ENCODE measurements at places on chromosomes 3 and 15.

- DNase-seq, result peak; percentile 64
Observed at GRCh38 chr15:81480645-81481053, 106.6 kb upstream of the TMC3 start.

- no peak for DNase-seq
Observed at GRCh38 chr3:57234613-57235575, 7.4 kb downstream of the APPL1 start.

- DNase-seq, result peak; percentile 21
Observed at GRCh38 chr15:76930831-76931396, 635 bp upstream of the RCN2 start.

DNA sequence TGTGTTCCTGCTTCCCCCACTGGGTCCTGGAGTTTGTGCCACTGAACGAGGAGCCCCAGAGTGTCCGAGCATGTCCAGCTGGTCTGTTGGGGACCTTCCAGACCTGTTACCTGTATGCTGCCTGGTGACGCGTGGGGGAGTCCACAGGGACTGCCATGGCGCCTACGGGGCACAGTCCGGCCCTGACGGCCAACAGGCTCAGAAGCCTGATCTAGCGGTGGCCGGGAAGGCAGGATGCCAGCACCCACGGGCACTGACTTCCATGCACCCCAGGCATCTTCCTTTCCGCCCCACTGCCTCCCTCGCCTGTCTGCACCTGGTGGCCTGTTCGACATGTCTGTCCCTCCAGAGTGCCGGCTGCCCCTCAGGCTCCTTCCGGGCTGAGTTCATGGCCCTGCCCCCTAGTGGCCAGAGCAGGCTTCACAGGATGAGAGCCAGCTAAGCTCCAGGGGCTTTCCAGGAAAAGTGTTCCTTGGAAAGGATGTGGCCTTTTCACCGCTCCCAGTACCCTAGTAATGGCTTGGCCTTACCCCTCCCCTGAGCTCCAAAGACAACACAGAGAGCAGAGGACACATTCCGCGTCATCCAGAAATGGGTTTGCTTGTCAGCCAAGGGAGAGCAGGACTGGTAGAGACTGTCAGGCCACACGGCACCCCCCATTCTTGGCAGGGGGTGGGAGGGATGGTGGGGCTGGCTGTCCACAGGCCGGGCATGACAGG, 35.7 kb downstream of the NGRN start:
- DNase-seq, result peak; percentile 60

DNA sequence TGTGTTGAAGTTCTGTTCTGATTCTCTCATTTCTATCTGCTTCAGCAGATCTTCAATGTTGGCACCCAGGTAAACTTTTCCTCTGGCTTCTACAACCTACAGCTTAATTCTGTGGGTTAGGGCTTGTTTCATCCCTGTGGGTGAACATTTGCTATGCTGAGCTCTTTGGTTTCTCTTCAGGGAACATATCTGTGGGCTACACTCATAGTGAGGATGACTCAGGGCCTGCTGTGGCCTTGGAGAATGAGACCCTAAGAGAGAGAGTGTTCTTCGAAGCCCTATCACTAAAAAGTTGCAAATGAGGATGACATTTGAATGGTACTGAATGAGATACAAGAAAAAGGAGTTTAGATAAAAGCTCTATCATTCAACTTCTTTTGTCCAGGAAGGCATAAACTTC, 346.2 kb upstream of the CBLB start:
- no peak for DNase-seq

DNA sequence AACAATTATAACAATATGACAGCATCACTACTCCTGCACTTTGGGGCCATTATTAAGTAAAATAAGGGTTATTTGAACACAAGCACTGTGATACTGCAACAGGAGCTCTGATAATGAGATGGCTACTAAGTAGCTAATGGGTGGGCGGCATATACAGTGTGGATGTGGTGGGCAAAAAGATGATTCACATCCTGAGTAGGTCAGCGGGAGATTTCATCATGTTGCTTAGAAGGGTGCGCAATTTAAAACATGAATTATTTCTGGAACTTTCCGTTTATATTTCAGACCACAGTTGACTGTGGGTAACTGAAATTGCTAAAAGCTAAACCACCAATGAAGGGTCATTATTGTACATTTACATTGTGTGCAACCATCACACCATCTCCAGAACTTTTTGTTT, 42.3 kb downstream of the FBXO22 start:
- DNase-seq, result no peak

DNA sequence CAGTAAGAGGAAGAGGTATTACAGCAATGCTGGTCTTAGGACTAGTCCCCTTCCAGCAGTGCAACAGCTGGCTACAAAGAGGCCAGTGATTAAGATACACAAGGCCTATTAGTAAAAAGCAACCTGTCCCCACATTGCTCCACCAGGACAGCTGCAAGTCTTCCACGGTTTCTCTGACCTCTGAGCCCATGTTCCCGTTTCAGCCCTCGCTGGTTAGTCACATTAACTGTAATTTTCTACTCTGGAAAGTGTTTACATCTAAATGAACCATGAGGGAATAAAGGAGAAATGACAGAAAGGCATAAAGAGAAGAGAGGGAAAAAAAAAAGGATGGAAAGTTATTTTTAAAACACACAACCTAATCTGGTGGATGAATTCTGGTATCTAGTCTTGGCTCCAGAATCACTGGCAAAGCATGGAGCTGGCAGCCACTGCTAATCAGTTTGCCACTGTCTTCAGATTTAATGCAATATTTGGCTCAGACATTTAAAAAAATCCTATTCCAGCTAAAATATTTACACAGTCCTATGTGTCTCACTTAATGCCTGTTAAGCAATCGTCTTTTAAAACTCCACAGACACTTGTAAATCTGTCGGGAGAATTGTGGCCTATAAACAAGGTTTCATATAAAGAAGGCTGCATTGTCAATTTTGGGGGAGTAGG, 154.9 kb downstream of the GREM1 start:
- no peak for DNase-seq

DNA sequence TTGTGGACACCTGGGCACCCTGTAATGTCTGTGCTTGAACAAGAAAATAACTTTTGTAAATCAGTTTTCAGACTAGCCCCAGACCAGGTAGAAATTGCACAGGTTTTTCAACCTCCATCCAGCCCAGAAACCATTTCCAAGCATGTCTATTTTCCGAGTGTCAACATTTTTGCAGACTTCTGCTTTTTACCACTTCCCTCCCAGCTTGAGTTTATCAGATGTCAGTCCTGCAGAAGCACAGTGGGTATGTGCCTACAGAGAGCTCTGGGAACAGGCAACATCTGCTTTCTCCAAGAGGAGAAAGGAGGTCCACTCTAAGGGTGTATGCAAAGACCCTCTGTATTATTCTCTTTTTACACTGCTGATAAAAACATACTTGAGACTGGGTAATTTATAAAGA, 83.9 kb downstream of the LRRK1 start:
- DNase-seq, result no peak

DNA sequence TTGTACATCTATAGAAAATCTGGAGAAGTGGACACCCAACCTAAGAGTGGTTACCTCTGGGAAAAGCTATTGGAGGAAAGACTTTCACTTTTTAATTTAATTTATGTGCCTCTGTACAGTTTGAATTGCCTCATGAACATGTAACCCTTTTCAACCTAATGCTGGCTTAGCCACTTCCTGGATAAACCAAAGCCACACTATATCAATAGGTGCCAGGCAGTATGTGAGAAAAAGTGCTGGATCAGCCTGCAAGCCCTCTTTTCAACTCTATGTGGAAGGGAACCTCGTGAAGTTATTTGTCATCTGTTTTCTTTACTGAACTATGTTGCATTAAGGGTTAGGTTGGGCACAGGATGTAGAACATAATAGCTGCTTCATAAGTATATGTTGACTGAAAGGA, 9.3 kb upstream of the TOPAZ1 start:
- no peak for DNase-seq

DNA sequence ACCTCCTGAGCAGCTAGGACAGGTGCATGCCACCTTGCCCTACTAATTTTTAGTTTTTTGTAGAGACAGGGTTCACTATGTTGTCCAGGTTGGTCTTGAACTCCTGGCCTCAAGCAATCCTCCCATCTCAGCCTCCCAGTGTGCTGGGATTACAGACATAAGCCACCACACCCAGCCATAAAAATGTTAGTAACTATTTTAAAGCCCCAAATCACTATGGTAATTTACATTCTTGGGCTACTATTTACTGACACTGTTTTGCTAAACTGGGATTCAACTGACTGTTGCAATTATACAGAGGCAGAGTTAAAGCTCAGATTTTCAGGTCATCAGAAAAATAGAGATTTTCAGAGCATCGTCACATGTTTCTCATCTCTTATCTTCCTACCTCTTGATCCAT, 258.6 kb downstream of the FEZF2 start:
- DNase-seq, result no peak

GRCh38 chr3:42680271-42680670, 5.1 kb upstream of the KLHL40 start:
- DNase-seq, result no peak

DNA sequence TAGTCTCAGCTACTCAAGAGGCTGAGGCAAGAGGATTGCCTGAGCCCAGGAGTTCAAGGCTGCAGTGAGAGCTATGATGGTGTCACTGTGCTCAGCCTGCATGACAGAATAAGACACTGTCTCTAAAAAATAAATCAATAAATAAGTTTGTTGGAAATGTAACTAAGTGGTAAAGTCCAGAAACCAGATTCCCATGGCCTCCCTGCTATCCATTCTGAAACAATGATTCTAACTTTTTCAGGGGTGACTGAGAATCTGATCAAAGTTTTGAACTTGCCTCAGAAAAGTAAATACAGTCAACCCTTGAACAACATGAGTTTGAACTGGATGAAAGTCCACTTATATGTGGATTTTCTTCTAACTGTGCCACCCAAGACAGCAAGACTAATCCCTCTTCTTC, 86.2 kb downstream of the NBEAL2 start:
- no peak for DNase-seq

DNA sequence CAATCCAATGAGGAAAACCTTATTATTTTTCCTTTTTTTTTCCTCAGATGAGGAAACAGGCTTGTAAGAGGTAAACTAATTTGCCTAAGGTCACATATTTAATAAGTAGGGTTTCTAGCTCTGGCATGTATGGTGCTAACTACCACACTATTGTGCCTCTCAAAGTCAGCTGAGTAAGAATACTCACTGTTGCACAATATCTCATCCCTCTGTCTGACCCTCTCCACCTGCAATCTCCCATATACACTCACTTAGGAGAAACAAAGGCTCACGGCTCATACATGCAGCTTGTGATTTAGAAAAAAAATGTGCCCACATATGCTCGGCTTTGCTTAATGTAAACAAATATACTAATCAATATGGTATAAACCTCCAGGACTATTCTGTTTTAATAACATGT, 10.4 kb upstream of the ARIH1 start:
- DNase-seq, result no peak

DNA sequence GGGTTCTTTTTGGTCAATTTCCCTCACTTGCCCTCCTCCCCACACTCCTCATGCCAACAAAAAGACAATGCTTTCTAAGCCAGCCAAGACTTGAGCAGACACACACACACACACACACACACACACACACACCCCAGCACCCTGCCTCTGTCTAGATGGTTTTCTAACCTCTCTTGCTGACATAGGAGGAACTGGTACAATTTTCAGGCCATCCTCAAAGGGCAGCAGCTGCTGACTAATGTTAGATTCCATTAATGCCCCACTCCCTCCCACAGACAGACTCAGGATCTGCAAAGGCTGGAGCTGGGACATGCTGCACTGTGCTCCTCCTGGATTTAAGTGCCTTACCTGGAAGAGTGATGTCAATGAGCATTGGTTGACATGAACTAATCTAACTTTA, 438.4 kb downstream of the OCA2 start:
- DNase-seq, result no peak

DNA sequence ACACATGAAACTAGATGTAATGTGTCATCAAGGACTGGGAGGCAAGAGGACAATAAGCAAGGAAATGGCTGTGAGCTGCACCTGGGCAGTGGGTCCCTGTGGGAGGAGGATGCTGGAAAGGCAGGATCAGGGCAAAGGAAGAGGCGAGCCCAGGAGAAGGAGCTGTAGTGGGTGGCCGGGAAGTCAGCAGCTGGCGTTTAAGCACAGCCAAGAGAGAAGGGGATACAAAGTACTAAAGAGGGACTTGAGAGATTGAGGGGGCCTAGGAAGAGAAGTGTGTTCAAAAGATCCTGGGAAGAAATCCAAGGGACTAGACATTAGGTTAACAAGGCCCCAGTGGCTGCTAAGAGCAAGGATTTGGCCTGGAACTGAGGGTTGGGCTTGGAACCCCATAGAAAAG, 188.5 kb upstream of the SLC24A5 start:
- DNase-seq, result no peak

DNA sequence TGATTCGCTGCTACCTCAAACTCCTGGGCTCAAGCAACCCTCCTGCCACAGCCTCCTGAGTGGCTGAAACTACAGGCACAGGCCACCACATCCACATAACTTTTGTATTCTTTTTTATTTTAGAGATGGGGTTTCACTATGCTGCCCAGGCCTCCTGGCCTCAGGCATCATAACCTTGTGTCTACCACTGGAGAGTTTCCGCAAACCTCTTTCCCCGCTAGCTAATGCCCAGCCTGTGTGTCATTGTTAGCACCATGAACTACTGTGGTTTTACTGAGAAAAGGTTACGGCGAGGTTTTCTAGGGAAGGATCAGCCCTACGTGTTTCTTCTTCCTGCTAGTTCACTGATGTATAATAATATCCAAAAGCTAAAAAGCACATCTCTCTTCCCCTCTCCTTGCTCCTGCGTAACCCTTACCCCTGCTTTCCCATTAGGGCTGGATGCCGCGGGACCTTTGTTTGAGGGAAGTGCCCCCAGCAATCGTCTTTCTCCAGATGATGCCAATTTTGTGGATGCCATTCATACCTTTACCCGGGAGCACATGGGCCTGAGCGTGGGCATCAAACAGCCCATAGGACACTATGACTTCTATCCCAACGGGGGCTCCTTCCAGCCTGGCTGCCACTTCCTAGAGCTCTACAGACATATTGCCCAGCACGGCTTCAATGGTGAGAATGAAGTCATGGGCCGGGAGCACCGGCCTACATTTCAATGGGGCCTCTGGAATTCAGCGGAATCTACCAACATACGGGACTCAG, 113.7 kb downstream of the LIPC start:
- no peak for DNase-seq

DNA sequence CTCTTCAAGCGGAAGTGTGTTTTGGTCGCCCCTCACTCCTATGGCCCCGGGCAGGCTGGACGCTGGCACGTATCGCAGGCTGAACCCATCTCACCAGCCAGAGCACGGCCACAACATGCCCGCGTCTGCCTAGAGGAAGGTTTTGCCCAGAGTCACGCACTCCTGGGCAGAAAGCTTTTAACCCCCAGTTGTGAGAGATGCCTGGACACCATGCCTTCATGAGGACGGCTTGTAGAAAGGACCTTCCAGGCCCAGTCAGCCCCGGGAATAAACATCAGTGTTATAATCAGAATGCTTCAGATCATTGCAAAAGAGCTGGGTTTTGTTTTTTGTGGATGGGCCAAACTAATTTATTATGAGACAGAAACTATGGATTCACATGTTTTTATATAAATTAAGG, 16.5 kb downstream of the CYFIP1 start:
- DNase-seq, result no peak
